ENCODE measurements at places on chromosomes 2 and 18.

DNA sequence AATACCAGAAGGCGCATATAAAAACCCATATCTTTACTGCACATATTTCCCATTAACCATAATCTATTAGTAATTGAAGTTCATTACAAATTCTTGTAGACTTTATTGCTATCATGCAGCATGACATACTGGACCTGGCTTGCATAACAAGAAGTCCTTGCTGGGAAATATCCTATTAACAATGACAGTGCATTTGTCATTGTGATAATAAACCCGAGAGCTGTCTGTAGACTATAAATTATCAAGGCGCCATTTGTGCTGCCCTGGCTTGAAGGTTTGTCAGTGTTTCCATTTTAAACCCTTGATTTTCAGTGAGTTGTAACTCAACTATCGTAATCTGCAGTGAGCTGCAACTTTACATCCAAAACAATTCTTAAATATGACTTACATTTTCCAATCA lies 59.0 kb downstream of the HNMT start:
- no peak for DNase-seq

GRCh38 chr2:207516206-207516605 lies 13.6 kb upstream of the CREB1 start:
- no peak for DNase-seq

DNA sequence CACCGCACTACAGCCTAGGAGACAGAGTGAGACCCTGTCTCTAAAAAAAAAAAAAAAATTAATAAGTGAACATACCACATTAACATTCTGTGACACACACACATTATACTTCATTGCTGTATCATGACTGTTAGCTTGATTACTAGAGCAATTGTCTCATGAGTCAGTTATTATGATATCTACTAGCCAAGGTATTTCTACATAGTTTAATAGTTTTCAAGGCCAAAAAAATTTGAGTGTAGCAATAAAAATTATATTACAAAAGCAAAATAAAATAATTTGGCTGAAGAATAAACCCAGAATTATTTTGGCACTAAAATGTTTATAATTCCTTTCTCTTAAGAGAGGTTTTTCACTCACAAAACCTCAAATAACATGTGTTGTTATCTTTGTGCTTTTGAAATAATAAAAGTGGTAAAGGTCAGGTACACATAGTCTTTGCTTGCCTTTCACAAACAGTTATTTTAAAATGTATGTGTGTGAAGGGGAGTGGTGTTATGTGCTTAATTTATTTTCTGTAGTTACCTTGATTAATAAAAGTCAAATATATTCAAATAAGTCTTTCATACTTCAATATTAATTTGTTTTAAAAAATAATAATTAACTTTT lies 136.9 kb upstream of the SPOPL start:
- no peak for DNase-seq

- no peak for DNase-seq
Observed at GRCh38 chr2:207093234-207093633, 72.5 kb downstream of the KLF7 start.

DNA sequence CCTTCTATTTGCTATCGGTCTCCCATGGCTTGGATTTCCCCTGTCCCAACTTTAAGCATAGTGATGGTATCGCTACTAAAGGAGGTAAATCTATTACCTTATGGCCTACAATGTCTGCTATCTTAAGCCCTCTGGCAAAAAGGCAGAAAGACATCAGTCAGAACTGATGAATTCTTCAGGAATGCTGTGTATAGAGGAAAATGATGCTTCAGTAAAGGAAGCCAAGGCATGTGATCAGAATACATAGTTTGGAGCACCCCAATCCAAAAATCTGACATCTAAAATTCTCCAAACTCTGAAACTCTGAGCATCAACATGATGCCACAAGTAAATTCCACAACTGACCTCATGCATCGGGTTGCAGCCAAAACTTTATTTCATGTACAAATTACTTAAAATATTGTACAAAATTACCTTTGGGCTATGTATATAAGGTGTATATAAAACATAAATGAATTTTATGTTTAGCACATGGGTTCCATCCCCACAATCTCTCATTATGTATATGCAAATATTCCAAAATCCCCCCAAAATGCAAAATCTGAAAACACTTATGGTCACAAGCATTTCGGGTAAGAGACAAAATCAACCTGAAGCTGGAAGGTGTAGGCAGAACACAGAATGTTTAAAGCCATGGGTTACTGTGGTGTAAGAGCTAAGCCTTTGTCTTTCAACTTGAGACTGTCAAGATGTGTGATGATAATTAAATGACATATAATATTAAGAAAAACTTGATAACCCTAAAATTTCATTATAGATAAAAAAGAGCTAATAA lies 66.2 kb downstream of the CUL3 start:
- no peak for DNase-seq

- DNase-seq: no peak
Observed at GRCh38 chr18:55515941-55516710, 71.9 kb downstream of the TCF4 start.

GRCh38 chr2:33205693-33206434 lies 259.1 kb downstream of the LTBP1 start:
- DNase-seq: no peak

DNA sequence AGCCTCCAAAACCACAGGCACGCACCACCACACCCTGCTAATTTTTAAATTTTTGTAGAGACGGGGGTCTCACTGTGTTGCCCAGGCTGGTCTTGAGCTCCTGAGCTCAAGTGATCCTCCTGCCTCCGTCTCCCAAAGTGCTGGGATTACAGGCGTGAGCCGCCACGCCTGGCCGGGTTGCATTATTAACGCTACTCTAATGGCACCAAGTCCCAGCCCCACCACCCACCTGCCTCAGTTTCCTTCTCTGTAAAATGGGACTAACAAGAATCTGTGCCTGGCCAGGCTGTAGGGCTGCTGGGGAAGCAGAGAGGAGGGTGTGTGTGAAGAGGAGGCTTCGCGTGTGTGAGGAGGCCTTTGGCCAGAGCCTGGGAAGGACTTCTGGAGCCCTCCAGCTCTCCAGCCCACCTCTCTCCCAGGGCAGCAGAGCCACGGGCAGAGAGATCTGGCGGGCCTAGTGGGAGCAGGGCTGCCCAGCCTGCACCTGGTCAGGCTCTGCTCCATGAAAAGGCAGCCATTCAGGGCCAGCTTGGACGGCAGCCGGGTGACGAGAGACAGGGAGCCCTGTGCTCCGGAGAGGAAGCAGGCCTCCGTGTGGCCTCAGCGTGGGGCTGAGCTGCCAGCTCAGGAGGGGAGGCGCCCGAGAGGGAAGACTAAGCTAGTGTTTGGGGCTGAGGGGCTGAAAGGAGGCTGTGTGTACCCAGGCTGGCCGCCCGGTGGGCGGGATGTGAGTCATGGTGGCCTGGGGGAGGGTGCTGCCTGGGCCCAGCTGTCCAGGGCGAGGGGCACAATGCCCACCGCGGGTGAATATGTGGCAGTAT lies 7.4 kb upstream of the B3GNT7 start:
- DNase-seq: no peak

- DNase-seq: no peak
Observed at GRCh38 chr18:76822506-76823160, at the start of gene ZNF236. TSS of gene ZNF236 (plus strand) at chr18:76822557. CDS start at chr18:76822608, 51 bp downstream.

- DNase-seq: no peak
Observed at GRCh38 chr18:79548621-79548985, 131.0 kb upstream of the CTDP1 start.

DNA sequence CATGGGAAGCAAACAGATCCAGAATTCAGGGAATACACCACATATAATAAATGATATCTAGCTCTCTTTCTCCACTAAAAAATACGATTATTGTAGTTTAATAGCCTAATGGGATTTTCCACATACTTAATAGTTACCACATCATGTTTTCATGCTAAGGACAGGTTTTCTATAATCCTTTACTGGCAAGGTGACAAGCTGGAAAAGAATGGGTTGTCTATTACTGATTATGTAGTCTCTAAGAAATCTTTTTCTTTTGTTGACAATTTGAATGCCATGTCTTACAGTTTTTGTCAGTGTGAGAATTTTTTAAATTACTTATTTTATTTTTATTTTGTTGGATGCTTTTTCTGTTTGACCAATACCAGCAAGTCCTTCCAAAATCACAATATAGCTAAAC lies 177.8 kb downstream of the GALNT13 start:
- DNase-seq: no peak

GRCh38 chr2:127187831-127188230 lies 32.3 kb downstream of the CYP27C1 start:
- DNase-seq: no peak

- no peak for DNase-seq
Observed at GRCh38 chr2:221731432-221732145, 159.5 kb upstream of the EPHA4 start.

- DNase-seq: no peak
Observed at GRCh38 chr2:129550536-129550935, 428.9 kb upstream of the RAB6C start.

- DNase-seq: no peak
Observed at GRCh38 chr18:31646332-31647126, 37.9 kb downstream of the B4GALT6 start.

DNA sequence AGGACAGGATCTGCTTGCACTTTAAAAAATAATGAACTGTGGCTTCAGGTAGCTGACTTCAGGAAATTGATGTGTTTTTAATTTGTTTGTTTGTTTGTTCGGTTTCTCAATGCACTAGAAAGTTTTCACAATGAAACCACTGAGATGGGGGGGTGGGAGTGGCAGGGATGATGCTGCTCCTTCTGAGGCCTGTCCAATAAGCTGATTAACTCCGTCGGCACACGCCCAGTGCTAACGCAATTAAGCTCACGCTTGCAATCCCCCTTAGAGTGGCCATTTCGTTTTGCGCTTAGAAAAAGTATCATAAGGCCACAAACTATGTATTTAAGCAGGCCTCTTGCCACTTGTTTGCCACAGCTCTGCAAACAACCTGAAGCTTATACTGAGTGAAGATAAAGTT lies 12.5 kb upstream of the GPR39 start:
- DNase-seq: no peak

DNA sequence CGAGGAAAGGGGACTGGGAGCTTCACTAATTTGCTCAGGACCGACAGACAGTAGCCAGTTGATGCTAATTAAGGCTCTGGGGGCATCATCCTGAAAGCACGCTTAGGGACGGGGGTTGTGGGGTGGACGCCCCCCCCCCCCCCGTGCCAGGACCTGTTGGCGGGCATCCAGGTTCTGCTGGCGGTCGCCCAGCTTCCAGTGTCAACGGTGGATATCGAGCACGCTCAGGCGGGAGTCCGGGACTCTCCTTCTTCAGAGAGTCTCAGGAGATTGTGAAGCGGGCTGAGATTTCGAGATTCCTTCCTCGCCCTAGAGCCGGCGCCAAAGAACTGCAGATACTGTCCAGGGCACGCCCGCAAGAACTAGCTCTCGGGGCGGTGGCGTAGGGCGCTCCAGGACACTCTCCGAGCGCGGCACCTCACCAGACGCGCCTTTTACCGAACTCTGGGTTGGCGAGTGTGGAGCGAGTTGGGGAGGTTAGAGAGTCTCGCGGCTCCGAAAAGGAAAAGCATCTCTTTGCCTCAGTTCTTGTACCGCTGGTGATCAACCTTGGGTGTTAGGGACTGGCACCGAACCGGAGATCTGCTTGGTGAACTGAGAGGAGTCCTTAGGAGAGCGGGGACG lies 5.6 kb downstream of the RAX start:
- DNase-seq: no peak

DNA sequence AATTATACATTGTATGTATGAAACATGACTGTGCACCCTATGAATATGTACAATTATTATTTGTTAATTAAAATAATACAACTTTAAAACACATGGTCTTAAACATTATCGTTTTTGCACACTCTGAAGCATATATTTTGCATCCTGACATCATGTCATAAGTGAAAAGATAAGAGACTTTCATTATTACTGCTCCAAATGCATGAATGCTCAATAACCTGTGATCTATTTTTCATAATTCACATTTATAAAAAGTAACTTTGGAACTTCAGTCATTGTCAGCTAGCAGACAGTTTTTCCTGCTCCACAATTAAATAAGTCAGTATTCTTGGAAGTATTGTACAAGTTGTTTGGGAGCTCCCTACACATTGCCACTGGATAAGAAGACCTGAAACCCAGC lies 1.3 kb upstream of the ITPRIPL1 start:
- DNase-seq: no peak

- no peak for DNase-seq
Observed at GRCh38 chr2:220296174-220296573, 668.7 kb downstream of the SLC4A3 start.

DNA sequence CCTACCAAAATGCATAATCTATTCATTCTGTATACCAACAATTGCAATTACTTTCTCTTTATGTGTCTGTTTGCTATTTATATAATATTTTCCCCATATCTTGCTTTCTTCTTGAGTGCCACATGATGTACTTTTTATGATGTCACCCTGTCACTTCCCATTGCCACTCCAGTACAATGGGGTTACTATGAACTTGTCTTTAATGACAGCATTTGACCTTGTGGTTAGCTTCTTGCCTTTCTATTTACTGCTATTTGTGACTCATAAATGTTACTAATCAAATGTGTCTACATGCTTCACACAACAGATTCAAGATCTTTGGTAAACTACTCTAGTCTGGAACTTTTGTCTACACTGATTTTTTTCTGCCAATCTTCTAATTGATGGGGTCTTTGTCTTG lies 486.3 kb downstream of the NR4A2 start:
- no peak for DNase-seq

DNA sequence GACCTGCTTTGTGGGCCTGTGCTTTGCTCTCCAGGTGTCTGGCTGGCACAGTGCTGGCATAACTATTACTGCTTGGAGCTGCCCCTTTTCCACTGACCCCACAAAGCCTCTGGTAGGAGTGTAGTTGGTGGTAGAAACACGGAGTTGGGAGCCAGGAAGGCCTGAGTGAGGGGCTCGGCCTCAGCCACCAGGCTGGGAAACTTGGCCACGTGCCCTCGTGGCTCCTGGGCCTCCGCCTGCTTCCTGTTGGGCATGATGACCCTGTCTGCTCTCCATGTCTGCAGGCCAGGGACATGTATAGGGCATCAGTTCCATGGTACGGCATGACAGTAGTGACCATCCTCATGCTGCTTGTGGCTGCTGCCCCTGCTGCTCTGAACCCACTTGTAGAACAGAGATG lies 241.2 kb downstream of the FAM210A start:
- DNase-seq: no peak

DNA sequence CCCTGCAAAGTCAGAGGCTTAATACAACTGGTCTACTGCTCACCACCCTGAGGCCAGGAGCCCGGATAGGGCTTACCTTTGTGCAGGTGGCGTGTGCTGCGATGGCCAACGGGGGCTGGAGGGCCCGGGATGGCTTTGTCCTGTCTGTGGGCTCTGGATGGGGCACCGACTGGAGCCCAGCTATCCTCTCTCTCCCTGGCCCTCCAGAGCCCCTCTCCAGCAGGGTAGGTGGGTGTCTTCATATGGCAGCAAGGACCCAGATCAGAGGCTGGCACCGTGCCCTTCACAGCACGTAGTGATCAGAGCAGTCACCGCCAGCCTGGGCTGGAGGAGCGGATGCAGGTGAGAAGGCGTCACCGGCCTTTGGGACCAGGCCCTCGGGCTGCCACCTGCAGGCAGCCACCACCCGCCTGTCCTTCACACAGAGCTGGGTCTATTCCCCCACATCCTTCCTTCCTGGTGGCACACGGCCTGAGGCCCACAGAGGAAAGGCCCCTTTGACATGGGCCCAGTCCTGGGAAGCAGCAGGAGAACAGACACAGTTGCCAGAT lies 232.1 kb downstream of the EIPR1 start:
- DNase-seq: no peak
